EL (cell line): ENCODE measurements at places on chromosomes 3 and 15.

GRCh38 chr3:166270429-166270828 lies 433.2 kb upstream of the BCHE start:
- no peak for DNase-seq

DNA sequence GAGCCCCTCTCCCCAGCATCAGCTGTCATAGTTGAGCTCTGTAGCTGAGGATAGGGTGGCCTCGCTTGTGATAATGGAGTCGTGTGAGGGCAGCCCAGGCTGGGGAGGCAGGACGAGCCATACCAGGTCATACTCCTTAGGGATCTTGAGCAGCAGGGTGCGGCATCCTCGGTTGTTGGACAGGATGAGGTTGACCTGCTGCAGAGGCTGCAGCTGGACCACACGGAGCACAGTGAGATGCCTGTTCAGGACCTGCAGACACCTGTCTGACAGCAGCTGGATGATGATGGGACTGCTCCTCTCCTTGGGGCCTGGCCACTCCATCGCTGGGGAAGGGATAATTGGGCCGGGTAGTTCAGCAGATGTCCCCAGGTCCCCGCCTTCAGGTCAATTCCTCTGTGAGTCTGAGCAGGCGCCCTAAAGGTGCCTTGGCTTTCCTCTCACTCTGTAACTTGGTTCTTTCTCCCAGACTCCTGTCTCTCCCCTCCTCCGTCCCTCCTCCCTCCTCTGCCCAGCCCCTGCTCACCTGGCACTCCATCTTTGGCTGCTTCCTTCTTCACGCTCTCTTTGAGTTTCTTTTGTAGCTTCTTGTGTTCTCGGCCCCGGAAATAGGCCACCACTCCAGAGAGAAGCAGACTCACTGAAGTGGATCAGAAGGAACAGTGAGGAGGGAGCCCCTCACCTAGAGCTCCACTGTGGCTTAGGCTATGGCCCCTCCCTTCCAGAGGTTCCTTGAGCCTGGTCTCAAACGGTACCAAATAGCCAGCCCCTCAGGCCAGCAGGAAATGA lies 7.8 kb downstream of the DUOX2 start:
- no peak for DNase-seq

GRCh38 chr3:72996473-72997333 lies at the start of gene PPP4R2:
Gene PPP4R2, plus strand, starts transcription at chr3:72996811. Its CDS starts 227 bp downstream, at chr3:72997038.
- DNase-seq = peak; percentile 91

- no peak for DNase-seq
These were observed 96.3 kb downstream of the STT3B start for GRCh38 chr3:31629054-31629453.
